ENCODE measurements at places on chromosomes 7 and 10. TPM values are rescaled to one million over a fixed set of nuclear protein-coding genes. Genes with fewer than 3 reads are reported as not detected.

DNA sequence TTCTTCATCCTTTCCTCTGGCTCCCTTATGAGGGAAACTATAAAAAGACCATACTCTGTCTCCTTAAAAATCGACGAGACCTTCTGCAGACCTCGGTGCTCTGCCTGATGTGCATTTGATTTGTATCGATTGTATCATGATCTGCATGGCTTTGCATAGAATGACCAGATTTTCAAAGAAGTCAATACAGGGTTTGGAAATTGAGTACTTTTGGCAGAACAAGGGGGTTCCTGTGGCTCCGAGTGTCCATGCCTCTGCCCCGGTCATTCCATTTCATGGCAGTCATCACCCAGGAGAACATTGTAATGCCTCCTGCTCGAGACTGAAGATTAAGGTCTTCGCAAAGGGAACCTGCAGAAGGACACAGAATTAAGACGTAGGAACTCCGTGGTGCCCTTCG is 685 bp downstream of the CASP2 start:
- H3K4me1 ChIP-seq: peaks cover 2% of the 10 kb centered on the region
- peak overlapping the region; percentile 75 for H3K27ac ChIP-seq
- H3K4me3 ChIP-seq: peak overlapping the region; percentile 72
- no peak for DNase-seq

DNA sequence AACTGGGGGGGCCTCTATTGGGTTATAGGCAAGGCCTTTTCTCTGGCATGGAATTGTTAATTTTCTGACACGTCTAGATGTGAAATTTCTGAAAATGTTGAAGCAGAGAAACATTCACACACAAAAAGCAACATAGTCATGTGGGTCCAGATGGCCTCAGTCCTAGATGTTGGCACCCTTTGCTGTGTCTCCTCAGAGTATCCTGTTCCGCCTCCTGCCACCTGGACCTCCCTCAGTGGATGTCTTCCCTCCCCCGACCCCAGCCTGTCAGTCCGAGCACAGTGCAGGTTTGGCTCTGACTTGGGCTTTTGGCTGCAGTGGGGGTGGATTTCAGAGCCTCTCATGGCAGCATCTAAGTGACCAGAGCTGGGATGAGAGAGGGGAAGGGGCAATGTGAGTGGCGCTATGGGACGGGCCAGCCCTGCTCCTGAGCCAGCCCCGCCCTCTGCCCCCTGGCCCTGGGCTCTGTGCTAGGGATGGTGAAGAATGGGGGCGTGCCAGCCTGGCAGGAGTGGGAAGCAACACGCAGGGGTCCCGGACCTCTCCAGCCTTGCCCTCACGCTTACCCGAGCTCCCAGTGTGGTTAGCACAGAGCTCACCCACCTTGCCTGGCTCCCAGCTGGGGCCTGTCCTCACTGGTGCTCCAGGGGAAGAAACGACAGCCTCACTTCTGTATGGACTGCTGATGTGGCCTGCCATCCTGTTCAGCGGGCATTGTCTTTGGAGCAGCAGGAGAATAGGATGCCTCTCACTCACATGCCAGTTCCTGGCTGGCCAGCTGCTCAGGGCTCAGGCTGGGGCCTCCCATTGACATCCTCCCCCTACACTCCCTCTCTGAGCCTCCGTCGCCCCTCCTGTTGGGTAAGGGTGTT is 6.2 kb downstream of the ATP6V0E2 start:
- no peaks in the 10 kb centered on the region for H3K36me3 ChIP-seq
- H3K27me3 ChIP-seq: no peaks in the 10 kb centered on the region
- H3K27ac ChIP-seq: no peak overlapping the region

GRCh38 chr7:26135551-26135950 is 16.4 kb upstream of the NFE2L3 start:
- no peak overlapping the region for H3K27ac ChIP-seq
- H3K27me3 ChIP-seq: no peaks in the 10 kb centered on the region
- H3K4me3 ChIP-seq: no peak overlapping the region
- no peak for DNase-seq
- H3K4me1 ChIP-seq: no peaks in the 10 kb centered on the region
- H3K36me3 ChIP-seq: no peaks in the 10 kb centered on the region

Gene GPR158
- 0.22 TPM for polyA plus RNA-seq

Gene CNPY1
- not detected for polyA plus RNA-seq

Gene PAPOLB
- not detected for polyA plus RNA-seq

Gene ARID5B
- polyA plus RNA-seq: 24.0 TPM

DNA sequence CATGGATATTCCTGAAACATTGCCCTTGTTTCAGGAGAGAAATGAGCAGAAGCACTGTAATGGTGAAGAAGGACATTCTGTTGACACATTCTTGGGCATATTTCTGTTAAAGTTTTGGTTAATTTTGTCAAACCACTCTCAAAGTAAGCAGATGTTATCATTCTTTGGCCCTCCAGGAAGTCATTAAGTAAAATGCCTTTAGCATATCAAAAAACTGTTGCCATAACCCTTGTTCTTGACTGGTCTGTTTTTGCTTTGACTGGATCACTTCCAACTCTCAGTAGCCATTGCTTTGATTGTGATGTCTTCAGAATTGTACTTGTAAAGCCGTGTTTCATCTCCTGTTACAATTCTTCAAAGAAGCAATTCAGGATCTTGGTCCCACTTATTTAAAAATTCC is 404.3 kb upstream of the LRRTM3 start:
- no peak overlapping the region for H3K27ac ChIP-seq
- no peak for DNase-seq
- H3K36me3 ChIP-seq: no peaks in the 10 kb centered on the region
- no peak overlapping the region for H3K4me3 ChIP-seq

Gene ZNF680
- polyA plus RNA-seq: 10.0 TPM

GRCh38 chr7:191981-192649 is at the start of gene FAM20C:
FAM20C (plus strand) TSS chr7:192571; CDS start chr7:193200, 629 bp downstream.
- H3K4me1 ChIP-seq: peaks cover 15% of the 10 kb centered on the region
- peak; percentile 88 for DNase-seq

Gene SPDYE8
- 0.10 TPM for polyA plus RNA-seq

GRCh38 chr7:104820836-104821535 is 193.0 kb upstream of the KMT2E start:
- H3K27ac ChIP-seq: no peak overlapping the region
- H3K27me3 ChIP-seq: no peaks in the 10 kb centered on the region
- no peak for DNase-seq
- no peak overlapping the region for H3K4me3 ChIP-seq

DNA sequence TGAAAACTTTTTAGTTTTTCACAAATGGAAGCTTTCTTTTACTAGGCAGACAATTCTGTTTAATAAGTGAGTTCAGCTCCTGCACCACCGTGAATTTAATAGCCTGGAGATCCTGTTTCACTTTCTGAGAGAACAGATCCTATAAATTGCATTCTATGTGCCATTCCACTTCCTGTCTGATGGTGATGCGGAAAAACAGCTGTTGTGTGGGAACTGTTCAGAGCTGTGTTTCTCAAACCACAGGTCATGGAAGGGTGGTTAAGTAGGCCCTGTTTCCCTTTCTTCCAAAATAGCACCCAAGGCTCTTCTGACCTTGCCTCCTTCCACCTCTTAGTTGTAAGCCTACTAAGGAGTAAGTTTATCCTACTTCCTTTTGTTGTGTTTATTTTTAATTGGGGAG is 97.2 kb upstream of the DKK1 start:
- no peaks in the 10 kb centered on the region for H3K4me1 ChIP-seq
- no peak overlapping the region for H3K4me3 ChIP-seq
- H3K36me3 ChIP-seq: no peaks in the 10 kb centered on the region
- H3K27ac ChIP-seq: no peak overlapping the region
- H3K27me3 ChIP-seq: no peaks in the 10 kb centered on the region

Gene OPN4
- polyA plus RNA-seq: not detected

- H3K4me1 ChIP-seq: peaks cover 6% of the 10 kb centered on the region
- DNase-seq: no peak
- no peaks in the 10 kb centered on the region for H3K27me3 ChIP-seq
- H3K4me3 ChIP-seq: no peak overlapping the region
- H3K36me3 ChIP-seq: no peaks in the 10 kb centered on the region
These were observed 156.7 kb downstream of the PLXNA4 start for GRCh38 chr7:132419542-132419941.

DNA sequence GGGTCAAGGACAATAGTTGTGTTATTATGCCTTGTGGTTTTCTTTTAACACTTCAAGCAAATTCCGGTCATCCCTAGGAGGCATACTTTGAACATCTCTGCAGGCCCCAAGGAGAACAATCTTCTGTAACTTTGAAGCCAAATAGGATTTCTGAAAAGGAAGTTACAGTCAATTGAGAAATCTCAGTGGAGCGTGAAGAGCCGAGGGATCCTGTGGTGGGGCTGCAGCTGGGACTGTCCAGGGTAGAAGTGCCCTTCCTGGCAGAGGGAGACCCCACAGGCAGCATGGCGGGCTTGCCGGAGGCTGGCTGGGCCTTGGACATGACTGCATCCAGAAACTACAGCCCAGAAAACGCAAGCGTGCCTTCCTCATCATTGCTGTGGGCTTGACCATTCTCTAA is 179.7 kb downstream of the PTPN20 start:
- H3K27me3 ChIP-seq: no peaks in the 10 kb centered on the region
- no peak for DNase-seq
- H3K4me3 ChIP-seq: no peak overlapping the region
- H3K36me3 ChIP-seq: no peaks in the 10 kb centered on the region
- H3K4me1 ChIP-seq: no peaks in the 10 kb centered on the region

- H3K27ac ChIP-seq: no peak overlapping the region
- H3K4me3 ChIP-seq: no peak overlapping the region
- no peaks in the 10 kb centered on the region for H3K4me1 ChIP-seq
- DNase-seq: peak; percentile 7
- no peaks in the 10 kb centered on the region for H3K36me3 ChIP-seq
These were observed 11.5 kb upstream of the PRKAG2 start for GRCh38 chr7:151888079-151889067.

Gene CRTAC1
- 0.13 TPM for polyA plus RNA-seq

DNA sequence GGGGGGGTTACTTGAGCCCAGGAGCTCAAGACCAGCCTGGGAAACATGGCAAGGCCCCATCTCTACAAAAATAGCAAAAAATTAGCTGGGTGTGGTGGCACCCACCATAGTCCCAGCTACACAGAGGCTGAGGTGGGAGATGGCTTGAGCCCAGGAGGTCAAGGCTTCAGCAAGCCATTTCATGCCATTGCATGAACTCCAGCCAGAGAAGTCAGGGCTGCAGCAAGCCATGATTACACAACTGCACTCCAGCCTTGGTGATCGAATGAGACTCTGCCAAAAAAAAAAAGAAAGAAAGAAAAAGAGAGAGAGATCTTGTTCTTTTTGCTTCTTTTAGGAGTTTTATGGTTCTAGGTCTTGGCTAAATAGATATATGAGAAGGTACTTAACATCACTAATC is 200.2 kb upstream of the PHYHIPL start:
- H3K4me3 ChIP-seq: no peak overlapping the region
- DNase-seq: peak; percentile 30
- no peaks in the 10 kb centered on the region for H3K27me3 ChIP-seq
- H3K36me3 ChIP-seq: no peaks in the 10 kb centered on the region
- peak overlapping the region; percentile 33 for H3K27ac ChIP-seq
- peaks cover 6% of the 10 kb centered on the region for H3K4me1 ChIP-seq

All from ovary (tissue), 10 donors.